ENCODE measurements at places on chromosomes 6 and 20.

GRCh38 chr20:25198663-25199383 lies 3.3 kb downstream of the ENTPD6 start:
- DNase-seq, result no peak

GRCh38 chr6:169808608-169808967 lies 57.2 kb downstream of the ERMARD start:
- DNase-seq, result no peak

DNA sequence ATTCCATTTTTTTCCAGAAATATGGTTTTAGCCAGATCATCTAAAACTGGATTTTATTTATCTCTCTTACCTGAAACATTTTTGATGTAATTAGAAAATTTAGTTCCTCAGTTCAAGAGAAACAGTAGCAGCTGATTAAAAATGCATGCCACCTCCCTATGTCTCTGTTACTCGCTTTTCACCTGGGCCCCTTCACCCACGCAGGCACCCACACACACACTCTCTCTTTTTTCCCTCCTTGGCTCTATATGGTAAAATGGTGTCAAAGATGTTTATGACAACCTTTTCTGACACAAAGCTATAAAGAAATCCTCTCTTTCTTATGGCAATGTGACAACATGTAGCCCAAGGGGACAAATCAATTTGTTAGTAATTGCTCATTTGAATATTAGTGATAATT lies 5.8 kb upstream of the SGK1 start:
- DNase-seq, result no peak

DNA sequence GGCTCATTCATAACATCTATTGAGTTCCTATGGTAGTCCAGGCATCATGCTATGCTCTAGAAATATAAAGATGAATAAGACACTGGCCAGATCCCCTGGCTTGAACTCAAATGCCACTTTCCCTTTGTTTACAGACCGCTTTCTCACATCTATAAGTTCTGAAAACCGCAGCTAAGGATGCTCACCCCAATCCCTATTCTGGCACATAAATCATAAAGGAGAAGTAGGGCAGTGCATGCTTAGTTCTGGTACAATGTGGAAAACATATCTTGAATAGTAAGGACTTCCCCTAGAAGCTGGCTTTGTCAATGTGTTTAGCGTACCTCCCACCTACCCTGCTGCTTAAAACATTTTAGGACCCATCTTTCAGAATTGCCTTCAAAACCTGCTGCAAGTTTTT lies 26.4 kb downstream of the MRS2 start:
- DNase-seq, result no peak

- no peak for DNase-seq
Observed at GRCh38 chr6:16967470-16967817, 134.4 kb upstream of the STMND1 start.

GRCh38 chr6:105785066-105785811 lies 300.9 kb upstream of the PRDM1 start:
- DNase-seq, result no peak

- no peak for DNase-seq
Observed at GRCh38 chr6:155259204-155259603, 4.6 kb upstream of the CLDN20 start.
